ENCODE measurements at places on chromosomes 2 and 18.

GRCh38 chr2:37934591-37935513 lies 9.8 kb downstream of the RMDN2 start:
- DNase-seq = no peak

DNA sequence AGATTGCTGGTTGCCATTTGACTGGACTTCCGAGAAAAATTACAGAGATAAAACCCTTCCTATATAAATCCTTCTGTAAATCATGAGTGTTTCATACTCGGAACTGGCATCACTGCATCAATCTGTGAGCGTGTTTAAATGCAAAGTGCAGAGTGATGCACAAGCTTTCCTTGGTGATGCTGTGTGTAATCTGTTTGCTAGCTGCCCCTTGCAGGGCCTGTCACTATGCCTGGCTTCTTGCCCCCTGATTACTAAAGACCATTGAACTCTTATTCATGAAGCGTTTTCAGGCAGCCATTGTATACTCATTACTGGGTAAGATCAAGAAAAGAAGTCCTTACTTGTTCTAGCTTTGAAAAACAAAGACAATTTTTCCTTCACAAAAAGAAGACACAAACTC lies 266.9 kb upstream of the FANCL start:
- no peak for DNase-seq

DNA sequence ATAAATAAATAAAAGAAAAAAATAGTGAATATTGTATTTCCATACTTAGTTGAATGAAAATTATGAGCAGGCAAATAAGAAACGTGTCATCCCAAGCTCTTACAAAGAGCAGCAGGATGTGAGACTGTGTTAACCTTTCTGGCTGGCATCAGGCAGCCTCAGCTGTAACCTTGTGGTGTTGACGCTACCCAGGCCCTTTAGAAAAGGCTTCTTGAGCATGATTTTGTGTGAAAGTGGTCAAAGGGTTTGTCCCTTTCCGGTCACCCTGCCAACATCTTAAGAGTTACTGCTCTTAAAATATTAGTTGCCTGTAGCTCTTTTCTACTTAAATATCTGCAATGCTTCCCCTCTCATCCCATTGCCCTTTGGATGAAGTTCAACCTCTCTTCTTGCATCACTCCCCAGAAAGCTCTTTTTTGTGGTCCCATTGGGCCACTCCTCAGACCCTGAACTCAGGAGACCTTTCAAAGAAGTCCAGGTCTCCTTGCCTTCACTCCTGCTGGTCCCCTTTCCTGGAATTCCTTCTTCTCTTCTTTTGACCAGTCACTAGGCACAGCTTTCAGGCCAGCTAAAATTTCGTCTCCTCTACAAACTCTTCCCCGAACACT lies 35.0 kb downstream of the RHOB start:
- no peak for DNase-seq

GRCh38 chr2:27798486-27798885 lies 27.0 kb downstream of the MRPL33 start:
- DNase-seq = no peak

GRCh38 chr2:71003396-71003795 lies 8.7 kb upstream of the TEX261 start:
- DNase-seq = no peak

DNA sequence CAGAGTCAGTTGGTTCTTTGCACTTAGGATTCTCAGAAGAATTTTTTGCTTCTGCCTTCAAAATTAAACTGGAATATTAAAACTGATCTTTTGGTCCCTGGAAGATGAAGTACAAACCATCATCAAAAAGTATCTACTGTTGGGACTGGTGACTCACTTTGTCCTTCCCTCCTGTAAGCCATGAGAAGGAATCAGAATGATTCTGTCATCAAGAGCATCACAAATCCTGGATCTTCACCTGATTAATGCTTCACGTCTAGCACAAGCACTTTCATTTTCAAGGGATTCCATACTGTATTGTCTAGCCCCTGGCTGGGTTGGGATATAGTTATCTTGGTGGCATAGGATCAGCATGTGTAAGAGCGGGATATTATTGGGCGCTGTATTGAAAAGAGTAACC lies 69.3 kb upstream of the CYP1B1 start:
- DNase-seq = no peak

DNA sequence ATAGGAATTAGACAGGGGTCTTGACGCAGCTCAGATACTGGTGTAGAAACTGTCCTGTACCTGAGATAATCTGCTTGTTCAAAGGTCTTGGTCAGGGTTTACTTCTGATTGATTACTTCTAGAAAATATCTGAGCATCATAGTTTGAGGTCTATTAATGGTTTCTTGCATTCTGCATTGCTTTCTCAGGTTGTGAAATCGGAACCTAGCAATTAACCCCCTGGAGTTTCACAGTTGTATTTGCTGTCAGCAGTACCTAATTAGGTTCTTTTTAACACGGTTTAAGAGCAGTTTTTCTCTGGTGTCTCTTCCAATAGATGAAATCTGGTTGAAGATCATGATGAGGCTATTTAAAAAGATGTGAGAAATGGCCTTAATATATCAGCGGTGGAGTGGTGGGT lies 428.6 kb upstream of the SYT4 start:
- DNase-seq = no peak

- no peak for DNase-seq
Observed at GRCh38 chr2:71045865-71046548, 22.4 kb upstream of the NAGK start.

GRCh38 chr18:32956591-32957315 lies 183.9 kb upstream of the KLHL14 start:
- no peak for DNase-seq

- DNase-seq = no peak
Observed at GRCh38 chr2:212385241-212385640, 153.4 kb downstream of the ERBB4 start.

- no peak for DNase-seq
Observed at GRCh38 chr2:232893834-232894233, 23.8 kb downstream of the SNORC start.

GRCh38 chr2:53969968-53970723 lies 647 bp downstream of the PSME4 start:
- no peak for DNase-seq

DNA sequence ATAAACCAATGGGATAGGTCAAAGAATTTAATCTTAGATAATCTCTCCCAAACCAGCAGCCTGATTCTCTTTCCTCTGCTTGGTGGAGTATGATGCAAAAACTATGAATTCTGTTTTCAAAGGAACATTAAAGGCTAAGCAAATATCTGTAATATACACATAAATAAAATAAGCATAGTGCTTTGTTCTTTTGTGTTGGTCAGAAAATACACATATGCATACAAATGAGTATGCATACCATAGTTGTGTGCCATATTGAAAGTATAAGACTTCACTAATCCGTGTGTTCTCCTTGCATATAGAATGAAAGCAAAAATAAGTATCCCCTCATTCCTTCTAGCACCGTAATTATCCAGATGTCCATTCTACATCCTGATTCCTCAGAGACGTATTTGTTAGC lies 1949.7 kb upstream of the CELF4 start:
- DNase-seq = no peak

DNA sequence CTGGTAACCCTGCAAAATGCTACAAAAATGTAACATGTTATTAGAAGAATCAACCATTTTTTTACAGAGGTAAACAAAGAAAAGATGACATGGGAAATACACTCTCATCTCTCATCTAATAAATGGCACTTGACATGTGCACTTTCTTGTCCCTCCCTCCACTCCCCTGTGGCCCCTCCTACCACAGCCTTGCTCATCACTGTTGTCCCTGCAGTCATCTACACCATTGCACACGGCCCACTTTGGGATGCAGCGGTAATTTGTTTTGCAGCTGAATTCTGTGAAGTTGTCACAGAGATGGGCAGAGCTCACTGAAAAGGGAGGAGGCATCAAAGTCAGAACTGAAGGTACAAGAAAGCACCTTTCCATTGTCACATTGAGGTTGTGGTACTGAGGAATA lies 103.6 kb downstream of the DHRS9 start:
- no peak for DNase-seq

GRCh38 chr2:79200762-79201161 lies 41.2 kb upstream of the REG3A start:
- DNase-seq = no peak

GRCh38 chr18:76955524-76956170 lies 133.3 kb downstream of the ZNF236 start:
- DNase-seq = no peak

DNA sequence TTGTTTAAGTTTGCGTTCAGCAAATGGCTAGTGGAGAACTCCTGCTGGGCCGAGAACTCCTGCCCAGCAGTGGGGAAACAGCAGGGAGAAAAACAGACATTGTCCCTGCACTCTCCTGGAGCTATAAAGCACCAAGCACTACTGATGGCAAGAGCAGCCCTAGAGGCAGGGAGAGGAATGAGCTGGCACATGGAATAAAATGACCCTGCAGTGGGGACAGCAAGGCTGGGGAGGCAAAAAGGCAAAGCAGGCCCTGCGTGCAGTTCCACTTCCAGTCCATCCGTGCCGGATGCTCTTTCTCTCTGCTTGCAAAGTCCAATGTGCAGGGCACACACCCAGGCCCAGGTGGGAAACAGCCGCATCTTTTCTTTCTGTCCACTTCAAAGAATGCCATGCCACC lies 415.5 kb downstream of the LRATD1 start:
- no peak for DNase-seq

GRCh38 chr2:164784376-164784775 lies 57.2 kb downstream of the COBLL1 start:
- no peak for DNase-seq

GRCh38 chr2:172978063-172978383 lies 97.6 kb upstream of the MAP3K20 start:
- no peak for DNase-seq

DNA sequence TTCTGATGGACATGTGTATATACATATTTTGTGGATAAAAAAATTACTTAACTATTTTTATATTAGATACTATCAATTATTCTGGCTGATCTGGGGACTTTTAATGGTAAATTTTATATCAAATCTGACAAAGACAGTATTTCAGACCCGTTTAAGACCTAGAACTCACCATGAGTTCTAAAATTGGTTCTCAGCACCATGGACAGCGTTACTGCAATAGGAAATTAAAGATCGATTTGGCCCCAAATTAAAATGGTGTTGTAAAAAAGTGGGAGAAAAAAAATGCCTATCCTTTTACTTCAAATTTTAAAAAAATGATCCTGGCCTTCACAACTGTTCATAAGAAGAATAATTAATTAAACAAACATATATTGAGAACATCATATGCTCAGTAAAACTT lies 919 bp upstream of the SCN2A start:
- no peak for DNase-seq

Data from NCI-H187 treated with DMSO at 0.1 percent for 48 hours (cell line).